Activated T-helper 17 cell treated with anti-CD3 and anti-CD28 coated beads, Interleukin-2, amount 50 U/mL, for 72 hours (primary cell): ENCODE measurements at places on chromosomes 7 and 10. TPM values are rescaled to one million over a fixed set of nuclear protein-coding genes. Genes with fewer than 3 reads are reported as not detected.

GRCh38 chr7:102292813-102293798, 6.4 kb downstream of the SH2B2 start:
- ATAC-seq, result no peak

DNA sequence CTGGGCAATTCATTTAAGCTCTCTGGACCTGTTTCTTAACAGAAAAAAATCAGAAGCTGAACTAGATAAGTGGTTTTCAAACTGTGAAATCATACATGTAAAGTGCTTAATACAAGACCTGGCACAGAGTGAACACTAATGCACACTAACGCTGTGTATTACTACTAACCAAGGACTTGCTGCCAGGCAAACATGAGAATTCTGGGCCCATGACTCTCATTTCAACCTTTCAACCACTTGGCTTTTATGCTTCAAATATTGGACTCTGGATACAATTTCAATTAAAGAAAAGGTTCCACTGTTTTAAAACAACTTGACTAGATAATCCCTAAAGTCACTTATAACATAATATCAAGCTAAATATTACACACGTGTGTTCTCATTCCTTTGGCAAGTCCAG, 73.4 kb downstream of the SRPK2 start:
- no peak for ATAC-seq

GRCh38 chr10:27621461-27621860, 117.4 kb downstream of the RAB18 start:
- ATAC-seq, result no peak

DNA sequence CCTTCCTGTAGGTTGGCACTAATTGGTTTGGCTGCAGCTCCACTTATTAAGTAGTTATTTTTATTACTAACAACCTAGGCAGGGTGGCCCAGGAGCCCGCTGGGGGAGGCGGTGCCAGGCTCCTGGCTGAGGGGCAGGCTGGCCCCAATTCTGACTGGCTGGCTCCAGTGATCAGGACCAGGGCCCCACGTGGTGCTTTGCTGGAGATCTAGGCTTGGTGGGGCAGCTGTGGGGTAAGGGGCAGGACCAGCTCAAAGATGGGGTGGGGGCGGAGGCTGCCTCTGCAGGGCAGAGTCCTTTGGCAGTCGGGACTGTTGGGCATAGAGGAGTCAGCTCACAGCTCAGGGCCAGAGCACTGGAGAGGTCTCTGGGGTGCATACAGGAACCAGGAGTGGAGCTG, 2.4 kb downstream of the ASL start:
- ATAC-seq, result no peak

DNA sequence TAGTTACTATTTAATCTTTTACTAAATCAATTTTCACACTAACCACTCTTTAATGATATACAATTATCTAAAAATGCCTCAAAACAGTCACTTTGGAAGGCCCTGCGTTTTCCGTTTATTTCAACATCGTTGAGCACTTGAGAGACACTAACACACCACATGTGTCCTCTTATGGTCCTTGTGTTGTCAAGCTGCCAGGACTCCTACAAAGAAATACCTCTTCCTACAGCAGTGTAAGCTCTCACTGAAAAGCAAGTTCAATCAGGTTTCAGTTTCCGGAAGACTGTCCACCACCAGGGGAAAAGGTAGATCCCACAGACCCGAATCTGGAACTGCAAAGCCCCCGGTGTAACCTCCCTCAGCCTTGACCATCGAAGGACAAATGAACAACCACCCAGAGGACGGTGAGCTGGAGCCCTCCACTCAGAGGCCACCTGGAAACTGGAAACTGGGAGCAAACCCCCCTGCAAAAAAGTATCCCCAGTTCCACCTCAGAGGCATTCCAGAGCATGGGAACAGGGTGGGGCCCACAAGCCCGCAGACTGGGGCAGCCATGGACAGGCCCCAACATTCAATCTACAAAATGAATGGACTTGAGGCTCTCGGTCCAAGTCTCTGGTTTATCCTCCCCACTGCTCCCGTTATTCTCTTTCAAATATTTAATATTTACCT, 37.6 kb downstream of the KCNH2 start:
- ATAC-seq, result no peak

GRCh38 chr10:132319853-132320653, 11.9 kb upstream of the LRRC27 start:
- ATAC-seq, result peak; percentile 99

GRCh38 chr10:100966887-100967286, 2.4 kb upstream of the SEMA4G start:
- no peak for ATAC-seq

DNA sequence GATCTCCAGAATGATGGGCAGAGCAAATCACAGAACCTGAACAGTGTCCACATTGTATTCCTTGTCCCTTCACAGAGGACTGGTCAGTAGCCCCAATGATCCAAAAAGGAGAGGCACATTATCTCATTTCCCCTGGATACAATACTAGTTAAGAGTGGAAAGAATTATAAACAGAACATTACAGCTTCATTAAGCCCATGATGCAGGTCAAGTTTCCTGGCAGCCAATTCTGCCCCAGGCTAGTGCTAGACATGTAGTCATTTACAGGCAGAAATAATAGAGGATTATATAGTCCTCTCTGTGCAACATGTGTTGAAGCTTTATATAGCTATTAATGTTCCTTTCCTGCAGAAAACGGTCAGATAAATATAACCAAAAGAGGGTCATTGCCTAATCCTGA, 124.3 kb upstream of the WNT16 start:
- no peak for ATAC-seq

- ATAC-seq, result no peak
Observed at GRCh38 chr7:75817116-75817515, 3.5 kb upstream of the CCL24 start.

DNA sequence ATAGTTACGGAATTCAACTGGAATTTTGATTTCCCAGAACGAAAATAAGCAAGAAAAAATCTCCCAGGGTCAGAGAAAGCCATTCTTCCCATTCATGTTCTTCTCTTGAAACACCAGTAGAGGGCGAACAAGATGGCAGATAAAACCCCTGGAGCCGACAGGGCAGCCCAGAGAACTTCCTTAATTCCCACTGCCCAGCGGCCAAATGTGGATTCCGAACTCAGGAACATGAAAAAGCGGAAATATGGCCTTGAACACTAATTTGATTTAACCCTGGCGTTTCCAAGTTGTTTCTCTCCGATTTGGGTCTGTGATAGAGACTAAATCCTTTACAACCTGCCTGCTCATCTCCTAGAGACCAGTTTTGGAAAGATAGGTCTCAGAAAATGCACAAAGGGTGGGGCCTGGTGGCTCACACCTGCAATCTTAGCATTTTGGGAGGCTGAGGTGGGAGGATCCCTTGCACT, 100.7 kb upstream of the WAC start:
- peak; percentile 60 for ATAC-seq

GRCh38 chr7:70400829-70401380, 731.0 kb upstream of the GALNT17 start:
- ATAC-seq, result no peak

DNA sequence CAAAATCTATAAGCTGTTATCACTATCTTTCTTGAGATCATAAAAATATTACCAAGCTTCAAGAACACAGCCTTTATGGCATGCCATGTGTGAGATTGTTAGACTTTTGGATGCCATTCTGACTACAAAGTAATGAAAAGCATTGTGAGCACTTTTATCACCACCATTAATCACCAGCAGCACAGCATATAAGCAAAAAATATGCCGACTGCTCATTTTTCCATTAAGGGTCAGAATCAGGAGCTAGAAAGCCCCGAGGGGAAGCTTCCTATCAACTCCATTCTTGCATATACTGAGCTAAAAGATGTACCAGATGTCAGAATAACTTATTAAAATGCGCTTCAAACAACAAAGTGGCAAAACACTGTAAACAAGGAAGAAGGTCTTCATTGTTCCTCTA, 114.3 kb downstream of the LMBR1 start:
- no peak for ATAC-seq

Gene PTPN12
- total RNA-seq, result 11.7 TPM

Gene NKX1-2
- total RNA-seq, result not detected

Gene C1QL3
- total RNA-seq, result not detected
